Heart right ventricle (tissue), 16 donors: ENCODE measurements at places on chromosomes 11 and 22.

DNA sequence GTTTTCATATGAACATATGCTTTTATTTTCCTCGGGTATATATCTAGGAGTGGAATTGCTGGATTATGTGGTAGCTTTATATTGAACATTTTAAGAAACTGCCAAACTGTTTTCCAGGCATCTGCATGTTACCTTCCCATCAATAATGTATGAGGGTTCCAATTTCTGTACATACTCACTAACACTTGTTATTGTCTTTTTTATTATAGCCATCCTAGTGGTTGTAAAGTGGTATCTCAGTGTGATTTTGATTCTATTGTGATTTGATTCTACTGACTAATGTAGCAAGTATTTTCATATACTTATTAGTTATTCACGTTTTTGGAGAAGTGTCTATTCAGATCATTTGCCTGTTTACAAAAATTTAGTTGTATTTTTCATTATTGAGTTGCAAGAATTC, 2.0 kb downstream of the ANO5 start:
- DNase-seq = no peak

DNA sequence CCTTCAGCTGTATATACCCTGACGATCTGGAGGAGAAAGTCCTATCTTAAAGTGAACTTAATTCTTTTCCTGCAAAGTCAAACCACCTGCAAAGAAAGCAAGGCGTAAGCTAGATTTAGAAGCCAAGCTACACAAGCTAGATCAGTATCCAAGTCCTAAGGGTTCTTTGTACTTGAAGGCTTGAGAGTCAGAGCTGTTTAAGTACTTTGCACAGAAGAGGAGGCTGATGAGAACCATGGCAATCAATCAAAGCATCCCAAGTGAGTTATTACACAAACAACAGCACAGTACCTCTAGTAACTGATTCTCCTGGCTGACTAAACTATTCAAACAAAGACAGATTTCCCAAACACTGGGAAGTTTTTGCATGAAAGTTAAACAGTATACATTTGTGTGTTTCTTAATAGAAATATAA, 1.9 kb downstream of the CDON start:
- DNase-seq = no peak

GRCh38 chr22:22428222-22429098, 80.1 kb downstream of the ZNF280B start:
- no peak for DNase-seq

- no peak for DNase-seq
Measured at GRCh38 chr11:130001461-130002351, 929 bp downstream of the PRDM10 start.

DNA sequence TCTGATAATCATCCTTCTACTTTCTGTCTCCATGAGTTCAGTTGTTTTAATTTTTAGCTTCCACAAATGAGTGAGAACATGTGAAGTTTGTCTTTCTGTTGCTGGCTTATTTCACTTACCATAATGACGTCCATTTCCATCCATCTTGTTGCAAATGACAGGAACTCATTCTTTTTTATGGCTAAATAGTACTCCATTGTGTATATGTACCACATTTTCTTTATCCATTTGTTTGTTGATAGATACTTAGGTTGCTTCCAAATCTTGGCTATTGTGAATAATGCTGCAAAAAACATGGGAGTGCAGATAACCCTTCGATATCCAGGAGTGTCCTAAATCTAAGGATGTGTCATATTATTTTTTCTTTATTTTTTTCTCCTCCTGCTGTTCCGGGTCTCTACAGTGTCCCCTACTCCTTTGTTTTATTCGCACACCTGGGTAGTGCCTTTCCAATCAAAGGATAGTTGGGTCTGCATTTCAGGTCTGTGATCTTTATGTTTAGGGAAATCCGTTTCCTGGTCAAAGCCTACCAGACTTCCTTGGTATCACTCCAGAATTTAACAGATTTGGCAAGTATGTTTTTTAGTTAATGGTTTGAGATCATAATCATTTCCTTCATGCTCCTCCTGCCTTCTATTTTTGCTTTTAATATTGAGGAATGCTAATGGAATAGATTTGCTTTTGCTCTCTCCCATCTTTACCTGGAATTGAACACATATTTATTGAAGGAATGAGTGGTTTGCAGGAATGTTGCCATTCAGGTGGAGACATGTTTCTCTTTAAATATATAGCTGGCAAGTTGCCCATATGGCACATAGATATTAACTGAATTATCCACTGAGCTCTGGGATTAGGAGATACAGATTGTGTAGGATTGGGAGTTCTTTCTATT, 53.7 kb downstream of the ARHGEF12 start:
- DNase-seq = no peak

DNA sequence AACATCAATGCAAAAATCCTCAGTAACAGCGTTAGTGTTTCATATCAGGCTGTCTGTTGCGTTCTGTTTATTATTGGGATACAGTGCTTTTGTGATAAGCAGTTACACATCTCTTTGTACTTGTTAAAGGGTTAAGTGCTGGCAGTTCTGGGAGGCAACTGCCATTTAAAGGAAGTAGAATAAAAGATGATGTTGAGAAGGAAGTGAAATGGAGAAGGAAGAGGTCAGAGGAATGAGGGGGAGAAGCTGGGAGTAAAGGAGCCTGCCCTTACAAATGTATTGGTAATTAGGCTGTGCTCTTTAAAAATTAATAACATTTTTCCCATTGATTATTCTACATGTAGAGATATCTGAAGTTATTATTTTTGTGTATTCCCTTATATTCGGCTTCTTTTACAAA, 674.7 kb downstream of the NTM start:
- DNase-seq = no peak

DNA sequence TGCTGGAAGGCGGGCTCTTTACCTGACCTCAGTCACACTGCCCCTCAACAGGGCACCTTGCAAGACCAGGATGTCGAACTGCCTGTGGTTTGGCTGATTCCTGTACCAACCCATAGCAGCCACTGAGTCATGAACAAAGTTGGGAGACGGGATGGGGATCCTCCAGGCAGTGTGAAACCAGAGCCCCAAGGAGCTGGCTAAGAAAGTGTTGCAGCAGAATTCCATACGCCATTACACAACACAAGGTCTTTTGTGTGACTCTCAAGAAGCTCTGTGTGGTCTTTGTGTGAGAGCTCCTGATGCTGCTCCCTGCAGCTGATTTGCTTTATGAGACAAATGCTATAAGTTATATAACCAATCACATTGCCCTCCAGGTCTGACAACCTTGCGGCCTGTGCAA, 617.7 kb downstream of the OPCML start:
- DNase-seq = no peak

DNA sequence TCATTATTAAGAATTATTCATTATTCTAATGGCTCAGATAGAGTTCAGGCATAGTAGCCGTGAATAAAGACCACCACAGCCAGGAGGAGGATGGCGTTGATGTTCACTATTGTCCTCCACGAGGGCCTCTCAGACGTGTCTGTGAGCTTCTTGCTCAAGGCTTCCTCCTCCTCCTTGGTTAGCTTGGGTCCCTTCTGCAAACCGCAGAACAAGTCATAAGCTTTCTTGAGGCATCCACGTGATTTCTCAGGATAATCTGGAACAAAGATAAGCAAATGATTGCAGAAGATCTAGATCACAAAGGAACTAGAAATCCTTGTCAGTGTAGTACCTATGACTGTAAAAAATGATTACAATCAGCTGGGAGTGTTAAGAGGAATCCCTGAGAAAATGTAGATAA, 13.6 kb upstream of the RFPL2 start:
- DNase-seq = no peak

GRCh38 chr22:50145721-50146438, 24.7 kb upstream of the PANX2 start:
- DNase-seq = no peak

DNA sequence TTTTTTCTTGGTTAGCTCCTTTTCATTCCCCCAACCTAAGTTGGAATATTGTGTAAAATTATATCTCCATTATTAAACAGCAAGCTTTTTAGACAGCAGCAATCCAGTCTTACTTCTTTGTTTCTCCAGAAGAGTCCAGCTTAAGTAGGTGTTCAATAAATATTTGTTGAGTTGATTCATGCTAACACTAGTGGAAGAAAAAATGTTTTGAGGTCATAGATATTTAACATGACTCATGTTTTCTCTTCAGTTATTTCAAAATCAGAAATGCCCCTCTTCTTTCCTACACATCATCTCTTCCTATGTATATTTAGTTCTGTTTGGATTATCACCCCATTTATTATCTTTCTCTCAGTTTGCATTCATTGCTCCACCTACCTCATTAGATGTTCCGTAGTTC, 20.3 kb downstream of the CCDC83 start:
- DNase-seq = no peak

- no peak for DNase-seq
Measured at GRCh38 chr22:34454598-34454997, 534.3 kb upstream of the LARGE1 start.

DNA sequence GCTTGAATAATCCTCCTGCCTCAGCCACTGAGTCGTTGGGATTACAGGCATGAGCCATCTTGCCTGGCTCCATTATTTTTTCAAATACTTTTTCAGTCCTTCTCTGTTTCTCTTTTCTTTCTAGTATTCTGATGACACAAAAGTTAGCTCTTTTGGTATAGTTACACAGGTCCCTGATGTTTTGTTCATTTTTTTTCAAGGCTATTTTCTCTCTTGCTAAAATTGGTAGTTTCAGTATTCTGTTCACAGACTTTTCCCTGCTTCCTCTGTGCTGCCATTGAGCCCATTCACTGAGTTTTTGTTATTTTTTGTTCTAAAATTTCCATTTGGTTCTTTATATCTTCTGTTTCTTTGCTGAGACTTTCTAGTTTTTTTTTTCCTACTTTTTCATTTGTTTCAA, 166.5 kb downstream of the UVRAG start:
- no peak for DNase-seq

DNA sequence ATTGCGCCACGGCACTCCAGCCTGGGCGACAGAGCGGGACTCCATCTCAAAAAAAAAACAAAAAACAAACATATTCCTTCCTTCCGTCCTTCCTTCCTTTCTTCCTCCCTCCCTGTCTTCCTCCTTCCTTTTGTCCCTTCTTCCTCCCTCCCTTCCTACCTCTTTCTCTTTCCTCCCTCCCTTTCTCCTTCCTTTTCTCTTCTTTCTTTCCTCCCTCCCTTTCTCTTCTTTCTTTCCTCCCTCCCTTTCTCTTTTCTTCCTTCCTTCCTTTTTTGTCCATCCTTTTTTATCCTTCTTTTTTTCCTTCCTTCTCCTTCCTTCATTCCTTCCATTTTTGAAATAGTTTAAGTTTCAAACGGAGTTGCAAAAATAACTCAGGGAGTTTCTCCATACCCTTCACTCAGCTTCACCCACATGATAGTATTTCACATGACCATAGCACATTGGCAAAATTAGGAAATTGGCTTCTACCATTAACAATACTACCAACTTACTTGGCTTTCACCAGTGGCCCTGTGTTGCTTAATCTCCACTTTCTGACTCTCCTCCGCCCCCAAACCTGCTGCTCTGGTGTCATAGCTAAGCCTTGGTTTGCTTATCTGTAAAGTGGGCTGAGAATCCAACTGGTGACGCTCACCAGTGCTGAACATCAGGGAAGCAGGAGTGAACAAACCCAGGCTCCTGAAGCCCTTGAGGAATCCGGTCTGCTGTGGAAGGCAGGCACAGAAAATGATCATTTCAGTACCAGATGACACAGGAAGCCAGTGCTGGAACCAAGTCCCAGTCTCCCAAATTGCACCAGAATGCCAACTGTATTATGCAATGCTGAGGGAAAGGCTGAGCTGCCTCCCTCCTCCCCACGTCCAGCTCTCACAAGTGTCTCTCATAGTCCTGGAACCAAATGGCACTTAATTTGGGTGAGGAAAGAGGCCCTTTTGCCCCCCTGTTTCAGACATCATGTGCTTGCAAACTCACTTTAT, 17.2 kb upstream of the CRYBB3 start:
- DNase-seq = no peak
